ENCODE measurements at places on chromosomes 5 and 9.

DNA sequence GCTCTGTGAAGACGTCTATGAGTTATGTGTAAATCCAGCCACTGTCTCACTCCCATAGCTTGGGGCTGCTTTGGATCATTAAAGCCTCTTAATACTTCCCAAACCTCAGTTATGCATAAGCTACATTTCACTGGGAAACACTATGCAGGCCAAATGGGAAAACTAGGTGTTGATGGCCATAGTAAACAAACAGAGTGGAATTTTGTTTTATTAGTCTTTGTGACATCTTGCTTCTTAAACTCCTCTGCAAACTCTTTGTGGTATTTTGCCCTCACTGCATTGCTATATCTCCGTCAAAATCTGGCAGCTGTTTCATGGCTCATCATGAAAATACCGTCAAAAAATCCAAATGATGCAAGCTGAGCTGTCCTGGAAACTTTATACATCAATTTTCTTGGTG is 167.2 kb upstream of the HMHB1 start:
- no peak for DNase-seq

GRCh38 chr9:115208501-115208900 is 90.5 kb upstream of the TNC start:
- no peak for DNase-seq

DNA sequence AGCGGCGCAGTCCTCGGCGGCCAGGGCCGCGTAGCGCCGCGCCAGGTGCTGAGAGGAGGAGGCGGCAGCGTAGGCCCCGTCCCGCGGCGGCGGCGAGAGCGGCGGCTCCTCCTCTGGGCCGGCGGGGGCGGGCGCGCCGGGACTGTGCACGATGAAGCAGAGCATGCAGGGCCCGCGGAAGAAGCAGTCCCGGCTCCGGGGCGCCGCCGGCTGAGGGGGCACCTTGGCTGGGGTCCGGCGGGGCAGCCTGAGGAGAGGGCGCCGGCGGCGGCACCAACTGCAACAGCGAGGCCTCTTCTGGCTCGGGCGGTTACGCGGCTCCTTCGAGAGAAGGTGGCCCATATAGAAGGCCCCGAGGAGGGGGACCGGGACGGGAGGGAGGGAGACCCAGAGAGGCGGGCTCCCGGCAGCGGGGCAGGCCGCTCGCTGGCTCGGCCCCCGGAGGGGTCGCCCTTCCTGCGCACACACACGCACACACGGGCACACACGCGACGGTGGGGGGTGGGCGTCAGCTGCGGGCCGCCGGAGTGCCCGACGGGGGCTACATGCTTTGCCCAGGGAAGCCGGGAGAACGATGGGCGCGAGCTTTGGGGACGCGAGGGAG is 446 bp downstream of the FBXL17 start:
- DNase-seq, result peak; percentile 87

- DNase-seq, result no peak
These were observed 24.0 kb upstream of the EBF1 start for GRCh38 chr5:159123700-159124099.

DNA sequence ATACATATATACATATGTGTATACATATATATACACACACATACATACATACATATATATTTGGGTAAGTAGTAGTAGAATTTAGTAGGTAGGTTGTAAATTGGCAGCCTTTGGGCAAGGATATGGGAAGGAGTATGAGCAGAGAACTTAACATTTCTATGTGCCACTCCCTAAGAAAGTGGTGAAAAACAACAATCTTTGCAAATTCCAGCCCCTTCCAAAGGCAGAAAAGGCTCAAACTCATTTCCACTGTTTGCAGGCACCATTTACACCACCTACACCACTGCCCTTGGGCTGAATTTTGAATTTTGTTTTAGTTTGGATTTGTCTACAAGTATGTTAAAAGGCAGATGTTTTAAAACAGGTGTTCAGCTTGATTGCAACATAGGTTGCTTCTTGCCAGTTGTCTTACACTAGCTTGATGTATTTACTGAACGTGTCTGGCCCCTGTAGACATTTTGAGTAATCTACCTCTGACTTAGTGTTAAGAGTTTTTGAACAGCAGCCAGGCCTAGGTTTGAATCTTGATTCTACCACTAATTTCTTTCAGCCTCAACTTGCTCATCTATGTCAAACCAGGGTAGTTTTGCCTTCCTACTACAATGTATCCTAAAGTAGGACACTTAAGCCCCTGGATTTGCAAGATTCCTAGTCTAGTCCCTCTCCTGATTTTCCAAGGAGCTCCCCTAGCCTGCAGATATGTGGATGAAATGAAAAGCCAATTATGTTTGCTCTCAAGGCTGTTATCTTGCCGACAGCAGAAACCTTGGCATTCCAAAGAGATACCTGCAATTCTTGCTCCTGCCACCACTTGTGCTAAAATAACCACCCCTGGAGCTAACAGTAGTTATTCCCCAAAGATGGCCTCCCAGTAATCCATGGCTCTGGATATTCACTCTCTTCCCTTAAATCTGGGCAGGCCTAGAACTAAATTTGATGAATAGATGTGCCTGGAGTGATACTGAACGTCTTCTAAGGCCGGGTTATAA is 156.2 kb upstream of the SLC44A1 start:
- DNase-seq, result no peak

- DNase-seq, result no peak
These were observed 607.2 kb upstream of the CLINT1 start for GRCh38 chr5:158466191-158466590.

DNA sequence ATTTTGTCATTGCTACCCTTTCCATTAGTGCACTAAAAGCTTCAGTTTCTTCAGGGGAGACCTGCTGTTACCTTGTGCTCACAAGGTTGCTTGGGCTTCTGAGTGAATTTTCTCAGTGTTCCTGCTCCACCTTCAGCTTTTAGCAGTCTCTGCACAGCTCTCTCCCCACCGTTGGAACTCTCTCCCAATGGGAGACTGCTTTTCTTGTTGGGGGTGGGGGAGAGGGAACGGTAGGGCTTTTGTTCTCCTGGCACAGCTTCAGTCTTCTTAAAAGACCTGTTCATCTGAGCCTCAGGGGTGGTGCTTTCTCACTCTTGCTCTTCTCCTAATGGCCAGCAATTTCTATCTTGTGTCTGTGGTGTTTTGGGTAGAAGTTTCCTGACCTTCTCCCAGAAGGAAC is 915.7 kb downstream of the EFNA5 start:
- DNase-seq, result no peak

- no peak for DNase-seq
These were observed 71.6 kb downstream of the PKD2L2 start for GRCh38 chr5:137960819-137961218.

- no peak for DNase-seq
These were observed 505 bp downstream of the RPS14 start for GRCh38 chr5:150448952-150449516.

GRCh38 chr5:112737070-112737462 is 619 bp upstream of the APC start:
- DNase-seq, result no peak

DNA sequence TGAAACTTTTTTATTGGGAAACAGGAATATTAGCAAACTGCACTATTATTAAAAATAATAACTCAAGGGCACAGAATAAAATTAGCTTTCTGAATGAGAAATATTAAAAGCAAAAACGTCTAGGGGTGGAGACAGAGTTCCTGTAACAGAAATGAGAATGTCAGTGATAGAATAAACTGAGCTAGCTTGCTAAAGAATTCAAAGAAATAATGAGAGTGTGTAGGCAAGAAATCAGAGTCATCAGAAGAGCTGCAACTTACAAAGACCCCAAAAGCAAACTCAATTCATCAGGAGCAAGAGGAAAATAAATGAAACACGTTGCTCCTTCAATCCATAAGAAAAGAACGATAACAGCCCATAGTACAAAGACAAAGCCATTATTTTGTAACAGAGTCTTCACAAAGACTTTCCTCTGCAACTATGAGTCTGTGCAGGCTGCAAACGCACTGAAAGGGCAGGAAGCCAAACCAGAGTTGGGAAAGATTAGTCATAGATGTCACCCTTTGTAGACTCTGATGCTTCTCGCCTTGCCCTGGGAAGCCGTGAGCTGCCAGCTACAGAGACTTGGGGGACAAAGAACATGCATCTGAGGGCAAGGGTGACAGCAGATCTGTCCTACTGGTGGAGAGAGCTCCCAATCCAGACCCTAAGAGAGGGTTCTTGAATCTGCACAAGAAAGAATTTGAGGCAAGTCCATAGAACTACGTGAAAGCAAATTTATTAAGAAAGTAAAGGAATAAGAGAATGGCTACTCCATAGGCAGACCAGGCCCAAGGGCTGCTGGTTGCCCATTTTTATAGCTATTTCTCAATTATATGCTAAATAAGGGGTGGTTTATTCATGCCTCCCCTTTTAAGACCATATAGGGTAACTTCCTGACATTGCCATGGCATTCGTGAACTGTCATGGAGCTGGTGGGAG is 40.8 kb downstream of the SHC3 start:
- DNase-seq, result no peak

DNA sequence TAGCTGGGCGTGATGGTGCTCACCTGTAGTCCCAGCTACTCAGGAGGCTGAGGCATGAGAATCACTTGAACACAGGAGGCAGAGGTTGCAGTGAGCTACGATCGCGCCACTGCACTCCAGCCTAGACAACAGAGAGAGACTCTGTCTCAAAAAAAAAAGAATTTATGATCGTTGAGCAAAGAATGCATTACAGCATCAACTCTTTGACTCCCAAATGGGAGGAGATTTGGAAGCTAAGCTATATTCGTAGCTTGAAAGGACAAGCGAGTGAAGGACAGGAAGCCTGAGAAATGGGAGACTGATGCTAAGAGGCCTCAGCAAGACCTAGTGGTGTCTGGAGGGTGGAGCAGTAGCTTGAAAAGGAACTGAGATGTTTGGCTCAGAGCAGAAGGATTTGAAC is 10.3 kb upstream of the CCIN start:
- no peak for DNase-seq

- DNase-seq, result no peak
These were observed 16.7 kb upstream of the IL13 start for GRCh38 chr5:132641241-132641723.

DNA sequence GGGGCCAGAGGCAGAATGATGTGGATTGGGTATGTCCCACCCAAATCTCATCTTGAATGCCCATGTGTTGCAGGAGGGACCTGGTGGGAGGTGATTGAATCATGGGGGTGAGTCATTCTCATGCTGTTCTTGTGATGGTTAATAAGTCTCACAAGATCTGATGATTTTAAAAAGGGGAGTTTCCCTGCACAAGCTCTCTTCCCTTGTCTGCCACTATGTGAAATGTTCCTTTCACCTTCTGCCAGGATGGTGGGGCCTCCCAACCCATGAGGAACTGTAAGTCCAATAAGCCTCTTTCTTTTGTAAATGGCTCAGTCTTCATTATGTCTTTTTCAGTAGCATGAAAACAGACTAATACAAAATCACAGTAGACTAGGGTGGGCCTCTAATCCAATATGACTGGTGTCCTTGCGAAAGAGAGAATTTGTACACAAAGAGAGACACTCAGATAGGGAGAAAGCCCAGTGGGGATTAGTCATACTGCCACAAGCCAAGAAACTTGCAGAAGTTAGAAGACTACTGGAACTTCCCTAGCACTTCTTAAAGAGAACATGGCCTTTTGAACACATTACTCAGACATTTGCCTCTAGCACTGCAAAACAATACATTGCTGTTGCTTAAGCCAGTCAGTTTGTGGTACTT is 68.4 kb downstream of the ANXA1 start:
- DNase-seq, result no peak

DNA sequence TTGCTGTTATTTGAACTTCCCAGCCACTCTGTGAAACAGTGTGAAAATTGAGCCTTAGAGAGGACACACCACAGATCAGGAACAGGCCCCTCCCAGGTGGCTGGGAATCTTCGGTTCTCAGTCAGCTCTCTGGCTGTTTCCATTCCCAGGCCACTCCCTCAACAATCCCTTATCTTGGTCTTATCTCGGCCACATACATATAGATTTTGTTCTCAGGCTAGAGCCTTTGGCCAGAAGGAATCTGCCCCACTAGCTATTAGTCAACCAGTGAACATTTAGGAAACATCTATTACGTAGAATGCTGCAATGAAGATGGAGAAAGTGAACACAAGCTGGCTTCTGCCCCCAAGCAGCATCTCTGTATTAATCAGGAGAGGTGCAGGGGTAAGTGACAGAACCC is 21.0 kb upstream of the WWC1 start:
- DNase-seq, result no peak

DNA sequence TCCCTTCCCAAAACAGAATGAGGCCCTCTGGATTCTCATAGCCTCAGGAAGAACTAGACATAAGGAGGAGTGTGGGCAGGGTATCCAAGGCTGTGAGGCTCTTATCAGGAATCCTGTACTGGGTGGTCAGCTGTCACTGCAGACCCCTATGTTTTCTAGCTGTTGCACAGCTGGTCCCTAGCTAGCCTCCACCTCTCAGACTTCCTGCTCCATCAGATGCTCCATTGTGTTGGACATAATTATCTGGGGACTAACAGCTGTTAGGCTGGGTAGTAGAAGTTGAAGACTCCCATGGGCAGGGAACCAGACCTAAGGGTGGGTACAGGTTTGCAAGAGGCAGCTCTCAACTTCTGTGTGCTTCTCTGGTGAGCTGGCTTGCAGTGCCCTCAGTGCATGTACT is 18.4 kb downstream of the FAM219A start:
- DNase-seq, result no peak

DNA sequence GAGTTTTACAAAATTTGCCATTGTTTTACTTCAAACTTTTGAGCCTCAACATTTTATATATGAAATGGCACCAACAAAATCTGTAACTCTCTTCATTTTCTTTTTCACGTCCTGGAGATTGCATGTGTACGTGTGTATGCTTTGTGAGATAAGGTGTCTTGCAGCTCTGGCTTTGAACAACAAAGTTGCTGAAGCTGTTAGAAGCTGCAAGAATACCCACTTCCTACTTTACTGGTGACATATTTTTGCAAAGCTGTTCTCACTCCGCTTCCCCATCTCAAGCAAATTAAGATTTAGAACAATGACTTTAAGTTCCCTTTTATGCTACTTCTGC is 41.8 kb downstream of the FYB1 start:
- DNase-seq, result no peak

DNA sequence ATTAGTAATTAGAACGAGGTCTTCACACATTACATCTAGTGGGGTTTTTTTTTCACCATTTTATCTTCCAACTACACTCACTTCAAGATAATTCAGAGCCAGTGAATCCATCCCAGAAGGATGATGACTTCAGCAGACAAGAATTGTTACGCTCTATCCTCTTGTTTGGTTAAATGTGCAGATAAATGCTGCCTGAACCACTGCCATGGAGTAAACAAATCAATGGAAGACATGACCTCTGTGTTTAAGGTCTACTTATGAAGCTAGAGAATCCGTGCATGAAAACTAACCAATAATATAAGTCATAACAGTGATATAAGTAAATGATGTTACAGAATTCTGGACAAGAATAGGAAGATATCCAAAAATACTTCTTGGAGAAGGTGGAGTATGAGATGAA is 602.6 kb downstream of the TLR4 start:
- no peak for DNase-seq

Data from left forelimb (tissue), 1 donor.